ENCODE measurements at places on chromosomes 4 and X. TPM values are rescaled to one million over a fixed set of nuclear protein-coding genes. Genes with fewer than 3 reads are reported as not detected.
A peak's percentile ranks its signal among the peaks of the same experiment; 100 is the strongest.

MAGEA12 gene
- not detected for total RNA-seq

GALNTL6 gene
- 0.53 TPM for total RNA-seq

DCX gene
- total RNA-seq, result 1.0 TPM

DCHS2 gene
- 0.32 TPM for total RNA-seq

DNA sequence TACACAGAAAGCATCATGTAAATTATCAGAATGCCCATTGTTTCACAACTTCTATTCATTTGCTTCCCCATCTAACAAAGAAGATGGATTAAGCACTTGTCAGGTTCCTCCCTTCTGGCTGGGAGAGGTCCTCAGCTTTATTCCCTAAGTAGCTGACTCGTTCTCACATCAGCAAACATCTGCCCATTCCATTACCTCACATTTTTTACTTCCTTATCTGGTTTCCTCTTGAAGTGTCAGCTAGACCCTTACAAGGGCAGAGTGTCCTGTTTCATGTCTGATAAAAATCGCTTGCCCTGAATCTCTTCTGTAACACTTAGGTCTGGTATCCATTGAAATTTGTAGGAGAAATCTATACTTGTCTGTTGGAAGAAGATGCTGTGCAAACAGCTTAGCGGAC, 34.7 kb downstream of the TMPRSS11A start:
- no peak overlapping the region for H3K4me3 ChIP-seq
- no peaks in the 10 kb centered on the region for H3K36me3 ChIP-seq
- no peaks in the 10 kb centered on the region for H3K27me3 ChIP-seq
- DNase-seq, result no peak

DNA sequence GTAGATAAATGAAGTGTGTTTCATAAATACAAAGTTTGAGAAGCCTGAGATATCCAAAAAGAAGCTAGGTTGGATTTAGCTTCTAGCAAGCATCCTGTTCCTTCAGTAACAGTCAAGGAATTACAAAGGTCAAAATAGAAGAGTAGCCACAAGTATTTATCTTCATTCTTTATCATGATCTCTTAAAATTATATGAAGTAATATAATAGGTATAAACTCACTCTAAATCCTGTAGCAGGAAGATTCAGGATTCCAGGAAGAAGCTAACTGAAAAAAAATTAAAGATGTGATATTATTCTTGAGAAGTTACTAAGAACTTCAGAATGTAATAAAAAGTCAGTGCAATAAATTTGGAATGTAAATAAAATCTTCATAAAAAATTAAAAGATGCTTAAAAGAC, 31.1 kb upstream of the RXFP1 start:
- H3K27me3 ChIP-seq, result no peaks in the 10 kb centered on the region
- H3K4me1 ChIP-seq, result no peaks in the 10 kb centered on the region
- no peak for DNase-seq

DNA sequence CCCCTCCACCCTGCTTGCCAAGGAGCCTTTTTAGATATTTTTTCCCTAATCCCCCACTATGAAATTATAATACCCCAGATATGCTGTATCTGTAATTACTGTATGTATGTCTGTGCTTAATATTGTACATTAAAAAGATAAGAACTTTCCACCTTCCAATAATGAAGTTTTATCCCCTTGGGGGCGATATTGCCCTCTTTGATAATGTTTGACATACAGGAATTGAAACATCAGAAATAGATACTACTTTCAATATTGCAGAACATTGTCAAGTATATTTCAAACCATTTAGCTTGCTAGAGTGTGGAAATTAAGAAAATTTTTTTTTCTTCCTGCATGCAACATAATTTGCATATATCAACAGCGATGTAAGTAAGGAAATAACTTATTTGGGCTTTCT, 58.9 kb downstream of the NAF1 start:
- no peak overlapping the region for H3K4me3 ChIP-seq
- DNase-seq, result no peak
- H3K4me1 ChIP-seq, result no peaks in the 10 kb centered on the region
- no peaks in the 10 kb centered on the region for H3K36me3 ChIP-seq
- no peak overlapping the region for H3K27ac ChIP-seq

DNA sequence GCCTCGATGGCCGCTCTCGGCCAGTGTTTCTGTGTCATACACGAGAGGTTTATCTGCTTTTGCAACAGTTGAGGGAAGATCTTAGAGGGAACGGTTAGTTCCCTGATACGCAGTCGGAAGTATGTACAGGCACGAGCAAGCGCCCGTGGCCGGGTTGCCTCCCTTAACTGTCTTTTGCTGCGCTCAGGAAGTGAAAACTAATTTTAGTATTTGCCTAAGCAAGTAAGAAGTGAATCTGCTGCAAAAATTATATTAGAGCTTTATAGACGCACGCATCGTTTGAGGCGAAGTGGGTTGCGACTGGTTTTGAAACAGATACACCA, 695 bp downstream of the MTM1 start:
- H3K4me3 ChIP-seq, result peak overlapping the region; percentile 74
- H3K4me1 ChIP-seq, result peaks cover 12% of the 10 kb centered on the region
- peak; percentile 46 for DNase-seq
- H3K36me3 ChIP-seq, result no peaks in the 10 kb centered on the region
- no peaks in the 10 kb centered on the region for H3K27me3 ChIP-seq

DNA sequence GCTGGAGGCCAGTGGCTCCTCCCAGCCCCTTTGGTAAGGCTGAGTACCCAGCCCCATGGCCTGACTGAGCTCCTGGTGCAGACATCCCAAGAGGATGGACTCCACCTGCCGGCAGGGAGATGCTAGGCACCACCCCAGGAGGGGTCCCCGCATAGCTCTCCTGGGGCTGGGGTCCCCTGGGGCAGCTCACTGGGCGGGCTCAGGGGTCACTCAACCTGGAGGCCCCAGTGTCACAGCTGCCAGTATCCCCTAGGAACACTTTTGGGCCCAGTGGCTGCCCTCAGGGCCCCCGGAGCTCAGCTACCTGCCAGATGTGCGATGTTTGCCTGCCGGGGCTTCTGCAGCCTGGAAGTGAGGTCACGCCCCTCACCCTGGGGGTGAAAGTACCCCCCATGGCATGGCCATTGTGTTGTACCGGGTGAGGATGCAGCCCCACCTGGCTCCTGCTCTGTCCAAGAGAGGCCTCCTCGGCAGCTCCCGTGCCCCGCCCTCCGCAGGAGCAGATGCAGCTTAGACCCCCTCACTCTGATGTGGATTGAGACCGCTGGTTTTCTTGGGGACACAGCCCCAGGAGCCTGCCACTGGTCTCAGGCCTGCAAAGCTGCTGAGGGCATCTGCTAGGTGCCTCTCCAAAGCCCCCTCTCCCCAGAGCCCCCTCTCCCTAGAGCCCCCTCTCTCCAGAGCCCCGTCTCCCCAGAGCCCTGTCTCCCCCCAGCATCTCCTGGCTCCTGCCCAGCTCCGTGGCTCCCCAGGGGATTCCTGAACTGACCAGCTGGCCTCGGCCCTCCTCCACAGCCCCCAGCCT, 6.7 kb upstream of the HGFAC start:
- no peaks in the 10 kb centered on the region for H3K36me3 ChIP-seq
- H3K27ac ChIP-seq, result no peak overlapping the region
- no peak for DNase-seq
- no peak overlapping the region for H3K4me3 ChIP-seq
- H3K27me3 ChIP-seq, result no peaks in the 10 kb centered on the region

- peak overlapping the region; percentile 31 for H3K4me3 ChIP-seq
- peaks cover 4% of the 10 kb centered on the region for H3K4me1 ChIP-seq
- no peaks in the 10 kb centered on the region for H3K36me3 ChIP-seq
- DNase-seq, result peak; percentile 33
These were observed 3.9 kb downstream of the MAMLD1 start for GRCh38 chrX:150366951-150367545.

DNA sequence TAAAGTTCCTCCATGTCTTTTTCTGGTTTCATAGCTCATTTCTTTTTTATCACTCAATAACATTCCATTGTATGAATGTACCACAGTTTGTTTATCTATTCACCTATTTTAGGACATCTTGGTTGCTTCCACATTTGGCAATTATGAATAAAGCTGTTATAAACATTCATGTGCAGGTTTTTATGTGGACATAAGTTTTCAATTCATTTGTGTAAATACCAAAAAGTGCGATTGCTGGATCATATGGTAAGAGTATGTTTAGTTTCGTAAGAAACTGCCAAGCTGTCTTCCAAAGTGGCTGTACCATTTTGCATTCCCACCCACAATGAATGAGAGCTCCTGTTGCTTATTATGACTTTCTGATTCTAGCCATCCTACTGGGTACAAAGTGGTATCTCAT, 36.3 kb upstream of the ZFX start:
- peaks cover 10% of the 10 kb centered on the region for H3K4me1 ChIP-seq
- no peaks in the 10 kb centered on the region for H3K36me3 ChIP-seq
- DNase-seq, result no peak
- H3K4me3 ChIP-seq, result no peak overlapping the region
- H3K27ac ChIP-seq, result peak overlapping the region; percentile 53

GRCh38 chr4:76697129-76697803, 200.7 kb downstream of the SOWAHB start:
- no peaks in the 10 kb centered on the region for H3K27me3 ChIP-seq
- DNase-seq, result no peak
- H3K36me3 ChIP-seq, result no peaks in the 10 kb centered on the region
- no peak overlapping the region for H3K27ac ChIP-seq

DNA sequence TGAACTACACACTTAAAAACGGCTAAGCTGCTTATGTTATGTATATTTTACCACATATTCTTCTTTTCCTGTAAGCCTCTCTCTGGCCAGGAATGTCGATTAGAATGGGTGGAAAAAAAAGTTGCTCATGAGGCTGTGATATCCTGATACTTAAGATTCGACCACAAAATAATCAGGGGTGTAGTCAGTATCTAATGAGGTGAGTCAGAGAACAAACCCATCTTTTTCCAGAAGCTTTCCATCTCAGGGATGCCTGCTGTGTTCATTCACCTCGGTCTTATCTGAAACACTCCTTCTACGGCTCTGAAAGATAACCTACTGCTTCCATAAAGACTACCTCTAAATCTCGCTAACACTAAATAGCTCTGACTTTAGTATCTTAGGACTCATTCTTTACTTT, 142.7 kb upstream of the MAP3K15 start:
- H3K4me1 ChIP-seq, result no peaks in the 10 kb centered on the region
- H3K4me3 ChIP-seq, result no peak overlapping the region
- DNase-seq, result no peak
- H3K27me3 ChIP-seq, result no peaks in the 10 kb centered on the region
- no peak overlapping the region for H3K27ac ChIP-seq

DNA sequence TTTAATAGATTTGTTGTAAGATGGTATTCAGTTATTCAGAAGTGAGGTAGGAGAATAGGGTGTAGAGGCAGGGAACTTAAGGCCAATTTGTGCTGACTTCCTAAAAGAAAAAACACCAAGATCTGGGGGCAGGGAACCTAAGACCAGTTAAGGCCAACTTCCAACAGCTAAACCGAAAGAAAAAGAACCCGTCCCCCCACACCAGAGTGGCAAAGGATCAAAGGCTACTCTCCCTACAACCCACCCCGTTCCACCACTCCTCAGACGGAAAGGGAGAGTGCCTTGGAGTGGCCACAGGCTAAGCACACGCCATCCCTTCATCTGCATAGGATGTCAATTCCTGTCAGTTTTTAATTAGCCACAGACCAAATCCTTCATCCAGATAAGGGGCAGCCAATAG, 3.7 kb upstream of the ZNF718 start:
- no peak overlapping the region for H3K27ac ChIP-seq
- no peaks in the 10 kb centered on the region for H3K36me3 ChIP-seq
- H3K27me3 ChIP-seq, result no peaks in the 10 kb centered on the region
- no peak overlapping the region for H3K4me3 ChIP-seq
- DNase-seq, result peak; percentile 0
- H3K4me1 ChIP-seq, result no peaks in the 10 kb centered on the region

DNA sequence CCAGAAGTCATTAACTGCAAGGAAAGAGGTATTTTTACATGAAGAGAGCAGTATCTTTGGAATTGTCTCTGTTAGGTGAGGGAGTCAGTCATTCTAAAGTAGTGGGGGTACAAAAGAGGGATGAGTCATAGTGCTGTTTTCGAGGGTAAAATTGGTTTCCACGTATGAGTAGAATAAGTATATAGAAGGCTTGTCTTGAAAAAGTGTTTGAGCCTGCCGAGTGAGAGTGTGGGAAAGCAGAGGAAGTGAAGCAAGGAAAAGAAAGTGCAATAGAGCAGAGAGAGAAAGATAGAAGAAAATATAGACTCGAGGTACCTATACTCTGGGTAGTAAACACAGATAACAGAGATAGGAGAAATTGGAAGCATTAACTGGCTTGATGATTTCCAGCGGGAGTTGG, 696.4 kb downstream of the DMD start:
- no peak for DNase-seq
- no peaks in the 10 kb centered on the region for H3K4me1 ChIP-seq
- no peaks in the 10 kb centered on the region for H3K36me3 ChIP-seq
- no peak overlapping the region for H3K27ac ChIP-seq
- no peak overlapping the region for H3K4me3 ChIP-seq

DNA sequence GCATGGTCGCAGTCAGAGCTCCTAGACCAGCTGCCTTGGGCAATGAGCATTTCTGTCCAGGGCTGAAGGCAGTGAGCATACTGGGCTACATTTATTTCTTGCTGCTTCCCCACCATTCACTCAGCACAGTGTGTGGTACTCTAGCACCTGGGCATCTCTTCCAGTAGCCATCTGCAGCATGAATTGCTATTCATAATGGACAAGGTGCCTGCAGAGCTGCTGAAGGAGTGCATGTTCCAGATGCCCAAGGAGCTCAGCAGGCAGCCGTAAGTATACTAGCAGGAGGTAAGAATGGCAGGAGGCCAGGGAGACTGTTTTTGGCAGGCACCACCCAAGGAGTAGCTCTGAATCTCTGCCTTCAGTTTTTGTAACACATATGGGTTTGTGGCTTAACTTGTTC, 110.4 kb upstream of the RXFP1 start:
- H3K27ac ChIP-seq, result no peak overlapping the region
- no peaks in the 10 kb centered on the region for H3K27me3 ChIP-seq
- no peak overlapping the region for H3K4me3 ChIP-seq
- no peaks in the 10 kb centered on the region for H3K36me3 ChIP-seq
- DNase-seq, result no peak

- H3K4me3 ChIP-seq, result no peak overlapping the region
- no peaks in the 10 kb centered on the region for H3K27me3 ChIP-seq
- H3K4me1 ChIP-seq, result no peaks in the 10 kb centered on the region
- no peak for DNase-seq
- H3K36me3 ChIP-seq, result no peaks in the 10 kb centered on the region
These were observed 362.4 kb downstream of the ARHGAP24 start for GRCh38 chr4:85837439-85837733.

GRCh38 chr4:74377714-74378113, 12.8 kb downstream of the EREG start:
- H3K4me3 ChIP-seq, result no peak overlapping the region
- H3K4me1 ChIP-seq, result no peaks in the 10 kb centered on the region
- no peak overlapping the region for H3K27ac ChIP-seq
- no peaks in the 10 kb centered on the region for H3K27me3 ChIP-seq

All from hepatocyte (in vitro differentiated cells).